ENCODE measurements at places on chromosomes 1 and 21.

DNA sequence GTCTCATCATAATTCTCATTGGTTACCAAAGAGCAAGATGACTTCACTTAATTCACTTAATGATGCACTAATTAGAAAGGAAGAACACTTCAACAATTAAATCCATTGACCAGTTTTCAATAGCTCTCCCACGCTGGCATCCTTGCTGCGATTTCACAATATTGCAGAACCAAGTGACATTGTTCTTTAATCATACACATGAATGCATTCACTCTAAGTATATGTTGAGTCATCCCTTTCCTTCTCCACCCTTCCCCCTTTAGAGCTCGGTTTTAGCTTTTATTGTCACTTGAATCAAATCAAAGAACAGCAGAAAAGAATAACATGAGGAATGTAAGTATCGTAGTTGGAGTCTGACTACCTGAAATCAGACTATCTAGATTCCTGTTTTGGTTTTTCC, 233.6 kb upstream of the FMN2 start:
- DNase-seq = no peak

DNA sequence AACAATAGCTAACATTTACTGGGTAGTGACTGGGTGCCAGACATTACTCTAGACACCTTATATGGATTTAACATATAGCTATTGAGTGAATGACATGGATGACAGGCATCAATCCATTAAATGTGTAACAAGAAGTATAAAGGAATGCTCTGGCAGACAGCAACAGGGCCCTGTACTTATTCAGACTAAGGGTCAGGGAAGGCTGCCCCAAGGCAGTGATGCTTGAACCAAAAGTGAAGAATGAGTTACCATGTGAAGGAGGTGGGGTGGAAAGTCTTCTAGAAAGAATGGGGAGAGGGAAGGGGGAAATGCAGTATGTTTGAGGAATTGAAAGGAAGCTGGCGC, 8.3 kb upstream of the PTPRF start:
- DNase-seq = no peak

- DNase-seq = no peak
Observed at GRCh38 chr1:171867236-171867635, 25.9 kb downstream of the DNM3 start.

DNA sequence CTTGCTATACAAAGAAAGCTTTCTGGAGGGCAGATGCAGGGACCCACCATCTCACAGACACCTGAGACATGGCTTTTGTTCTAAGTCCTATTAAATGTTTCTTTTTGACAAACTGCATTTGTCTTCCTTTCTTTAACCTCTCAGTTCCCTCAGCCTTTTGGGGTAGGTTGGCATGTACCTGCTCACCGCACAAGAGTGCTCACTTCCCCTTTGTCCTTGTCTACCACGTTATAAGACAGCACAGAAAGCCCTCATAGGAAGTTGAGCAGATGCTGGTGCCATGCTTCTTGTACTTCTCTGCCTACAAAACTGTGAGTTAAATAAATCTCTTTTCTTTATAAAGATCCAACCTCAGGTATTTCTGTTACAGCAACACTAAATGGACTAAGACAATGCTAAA, 31.9 kb upstream of the RGS21 start:
- DNase-seq = no peak

DNA sequence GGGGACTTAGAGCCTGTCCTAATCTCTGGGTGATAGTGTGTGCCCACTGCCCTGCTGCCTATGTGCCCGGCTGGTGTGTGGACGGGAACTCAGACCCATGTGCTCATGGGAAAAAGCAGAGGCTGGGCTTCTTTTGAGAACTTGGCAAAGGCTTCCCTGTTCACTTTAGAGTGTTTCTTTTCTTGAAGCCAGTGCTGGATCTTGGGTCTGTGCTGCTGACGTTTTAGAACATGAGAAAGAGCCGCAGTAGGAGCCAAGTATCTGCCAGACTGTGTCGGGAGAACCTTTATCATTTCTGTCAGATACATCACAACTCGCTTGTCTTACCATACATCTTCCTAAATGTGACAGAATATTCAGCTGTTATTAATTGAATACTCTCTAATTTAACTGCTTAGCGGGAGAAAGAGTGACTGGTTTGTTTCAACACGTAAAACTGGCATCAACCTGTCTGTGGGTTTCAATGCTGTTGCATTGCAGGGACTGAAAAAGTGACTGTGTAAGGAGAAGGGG, 195.2 kb downstream of the PBX1 start:
- no peak for DNase-seq

- no peak for DNase-seq
Observed at GRCh38 chr1:207830788-207831187, 78.9 kb downstream of the CD46 start.

GRCh38 chr1:204507317-204508105, 8.7 kb upstream of the MDM4 start:
- DNase-seq = no peak

DNA sequence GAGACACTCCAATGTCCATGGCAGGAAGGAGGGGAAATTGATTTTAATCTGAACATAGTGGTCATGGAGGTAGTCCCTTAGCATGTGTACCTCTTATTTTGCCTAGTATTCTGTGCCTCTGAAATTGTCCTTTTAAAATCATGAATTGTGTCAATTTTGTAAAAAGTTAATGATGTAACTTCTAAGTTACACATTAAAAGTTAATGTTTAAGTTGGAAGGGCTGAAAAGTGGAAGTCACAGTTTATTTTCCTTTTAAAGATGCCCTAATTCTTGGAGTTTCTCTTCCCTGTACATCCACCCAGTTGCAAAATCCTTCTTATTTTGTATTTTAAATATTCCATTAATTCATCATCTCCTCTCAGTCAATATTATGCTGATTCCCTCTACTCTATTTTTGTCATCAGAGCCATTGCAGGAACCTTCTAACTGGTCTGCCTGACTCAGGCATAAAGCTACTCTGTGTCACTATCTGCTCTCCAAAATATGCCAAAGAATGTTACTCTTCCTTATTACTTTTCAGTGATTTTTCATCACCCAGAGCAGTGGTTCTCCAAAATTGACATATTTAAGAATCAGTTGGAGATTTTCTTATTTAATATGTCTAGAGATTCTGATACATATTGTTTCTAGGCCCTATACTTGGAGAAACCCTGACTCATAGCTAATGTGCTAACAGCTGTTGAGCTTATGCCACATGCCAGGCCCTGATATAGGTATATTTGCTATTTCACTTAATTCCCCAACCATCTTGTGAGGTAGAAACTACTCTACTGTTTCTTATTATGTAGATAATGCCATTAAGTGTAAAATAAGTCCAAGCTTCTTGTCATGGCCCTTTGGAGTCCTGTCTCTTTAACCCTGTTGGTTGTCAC, 5.1 kb downstream of the HOOK1 start:
- no peak for DNase-seq

- DNase-seq = no peak
Observed at GRCh38 chr1:117079737-117080136, 19.6 kb downstream of the TTF2 start.

- DNase-seq = no peak
Observed at GRCh38 chr1:107661158-107661557, 303.8 kb downstream of the VAV3 start.

- DNase-seq = no peak
Observed at GRCh38 chr1:51320967-51321923, 9.1 kb downstream of the TTC39A start.

DNA sequence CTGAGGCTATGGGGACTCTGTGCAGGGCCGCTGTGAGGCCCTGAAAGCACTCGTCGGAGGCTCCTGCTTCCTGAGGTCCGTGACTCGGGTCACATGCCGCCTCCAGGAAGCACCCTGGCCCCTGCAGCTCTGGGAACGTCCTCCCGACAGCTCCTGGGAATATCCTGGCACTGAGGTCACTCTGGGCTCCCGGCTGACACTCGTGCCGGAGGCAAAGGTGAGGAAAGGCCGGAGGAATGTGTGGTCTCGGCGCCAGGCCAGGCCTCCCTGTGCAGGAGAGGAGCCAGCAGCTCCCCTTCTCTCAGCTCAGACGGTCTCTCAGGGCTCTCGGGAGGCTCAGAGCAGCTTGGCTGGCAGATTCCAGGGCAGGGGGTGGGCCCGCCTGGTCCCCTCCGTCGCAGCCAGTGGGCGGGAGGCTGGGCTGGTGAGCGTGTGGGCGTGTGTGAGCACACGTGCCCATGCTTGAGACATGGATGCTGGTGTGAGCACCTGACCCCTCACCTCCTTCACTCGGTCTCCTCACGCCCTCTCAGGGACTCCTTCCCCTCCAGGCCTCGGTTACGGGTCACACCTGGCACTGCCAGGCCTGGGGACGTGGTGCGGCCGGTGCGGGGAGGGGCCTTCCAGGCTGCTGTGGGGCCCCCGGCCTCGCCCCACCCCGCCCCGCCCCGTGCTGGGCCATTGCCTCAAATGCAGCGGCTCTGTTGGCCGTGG, 5.5 kb upstream of the RNF223 start:
- DNase-seq = no peak
